ENCODE measurements at places on chromosomes 7 and 10. TPM values are rescaled to one million over a fixed set of nuclear protein-coding genes. Genes with fewer than 3 reads are reported as not detected.

DNA sequence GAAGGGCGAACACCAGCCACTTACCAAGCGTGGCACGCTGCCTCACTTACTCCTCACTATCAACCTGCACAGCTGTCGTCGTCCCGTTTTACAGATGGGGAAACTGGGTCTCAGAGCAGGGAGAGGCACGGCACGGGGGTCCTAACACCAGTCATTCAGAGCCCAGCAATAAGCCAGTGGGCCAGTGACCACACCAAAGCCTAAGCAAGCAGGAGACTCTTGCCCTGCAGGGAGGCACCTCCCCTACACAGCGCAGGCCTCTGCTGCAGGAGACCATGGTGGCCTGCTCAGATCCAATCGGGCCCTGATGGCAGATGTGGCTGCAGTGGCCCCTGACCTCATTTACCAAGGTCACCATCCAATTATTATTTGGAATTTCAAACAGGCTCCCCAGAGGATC is 4.8 kb downstream of the SLIT1 start:
- DNase-seq: no peak

The DENND2A gene
- total RNA-seq: 0.09 TPM

The TACR2 gene
- not detected for total RNA-seq

DNA sequence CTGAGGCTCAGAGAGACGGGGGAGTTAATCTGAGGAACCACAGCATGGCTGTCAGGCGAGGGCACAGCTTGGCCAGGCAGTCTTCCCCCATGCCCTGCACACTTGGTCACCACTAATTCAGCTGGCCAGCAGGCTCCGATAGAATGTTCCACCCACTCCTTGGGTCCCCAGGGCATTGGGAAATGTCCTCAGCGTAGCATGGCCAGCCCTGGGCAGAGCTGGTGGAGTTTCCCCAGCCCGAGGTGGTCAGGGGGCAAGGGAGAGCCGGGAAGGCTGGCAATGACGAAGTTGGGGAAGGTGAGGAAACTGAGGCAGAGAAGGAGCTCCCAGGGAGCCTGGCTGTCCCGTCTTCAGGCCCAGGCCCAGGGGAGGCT is 12.1 kb upstream of the GRIFIN start:
- no peak for DNase-seq

The GPRIN2 gene
- not detected for total RNA-seq

The PCGF6 gene
- 15.3 TPM for total RNA-seq

DNA sequence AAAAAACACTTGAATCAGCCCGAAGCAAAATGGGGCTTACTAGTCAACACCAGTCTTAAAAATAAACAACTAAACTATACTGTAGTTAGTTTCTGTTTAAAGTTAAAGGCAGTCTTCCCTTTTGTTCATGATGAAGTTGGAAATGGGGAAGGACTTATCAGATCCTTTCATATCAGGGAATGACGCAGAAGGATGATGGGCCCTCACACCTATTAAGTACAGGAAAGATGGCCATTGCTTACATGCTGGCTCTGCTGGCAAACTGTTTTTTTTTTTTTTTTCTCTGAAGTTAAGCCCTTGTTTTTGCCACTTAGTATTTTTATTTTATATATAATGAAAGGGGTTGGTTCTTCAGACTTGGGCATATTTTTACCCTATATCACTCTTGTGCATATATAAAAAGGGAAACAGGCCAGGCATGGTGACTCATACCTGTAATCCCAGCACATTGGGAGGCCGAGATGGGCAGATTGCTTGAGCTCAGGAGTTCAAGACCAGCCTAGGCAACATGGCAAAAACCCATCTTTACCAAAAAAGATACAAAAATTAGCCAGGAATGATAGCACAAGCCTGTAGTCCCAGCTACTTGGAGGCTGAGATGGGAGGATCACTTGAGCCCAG is 16.6 kb upstream of the NRBF2 start:
- DNase-seq: no peak

The AGR2 gene
- 650 TPM for total RNA-seq

- DNase-seq: no peak
Measured at GRCh38 chr10:33111488-33112051, 153.5 kb upstream of the ITGB1 start.

DNA sequence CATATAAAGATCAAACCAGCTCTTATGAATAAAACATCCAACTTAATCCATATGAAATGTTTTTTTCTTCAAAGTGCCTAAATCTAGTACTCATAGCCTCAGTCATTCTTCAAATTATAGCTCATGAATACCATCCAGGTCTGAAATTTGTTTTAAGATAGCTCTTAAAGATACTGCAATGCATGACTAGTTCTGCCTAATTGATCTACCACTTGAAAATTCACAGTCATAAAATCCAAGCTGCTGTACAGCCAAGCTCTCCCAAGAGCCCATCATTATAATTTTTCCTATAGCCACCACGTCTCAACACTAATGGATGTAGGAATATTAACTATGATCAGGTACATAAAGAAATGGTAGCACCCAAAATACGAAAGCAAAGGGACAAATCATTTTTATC is 87.9 kb upstream of the RNF148 start:
- no peak for DNase-seq

GRCh38 chr10:6624392-6624791 is 44.3 kb upstream of the PRKCQ start:
- no peak for DNase-seq

GRCh38 chr7:88566162-88566729 is 193.3 kb upstream of the ZNF804B start:
- DNase-seq: no peak

DNA sequence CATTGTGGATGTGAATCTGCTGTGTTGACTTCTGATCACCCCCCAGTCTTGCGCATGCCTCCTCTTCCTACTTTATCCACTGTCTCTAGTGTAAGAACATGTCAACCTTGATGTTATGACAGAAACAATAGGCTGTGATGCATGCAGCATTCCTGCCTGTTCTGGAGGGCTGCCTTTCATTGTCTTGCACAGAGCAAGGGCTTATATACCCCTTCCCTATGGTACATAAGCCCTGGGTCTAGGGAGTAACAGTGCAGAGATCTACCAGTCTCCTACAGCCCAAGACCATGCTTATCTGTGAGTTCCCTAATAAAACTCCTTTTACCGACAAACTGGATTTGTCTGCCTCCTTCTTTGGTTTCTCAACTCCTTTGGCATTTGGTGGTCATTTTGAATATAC is 177.0 kb upstream of the STK17A start:
- DNase-seq: no peak

DNA sequence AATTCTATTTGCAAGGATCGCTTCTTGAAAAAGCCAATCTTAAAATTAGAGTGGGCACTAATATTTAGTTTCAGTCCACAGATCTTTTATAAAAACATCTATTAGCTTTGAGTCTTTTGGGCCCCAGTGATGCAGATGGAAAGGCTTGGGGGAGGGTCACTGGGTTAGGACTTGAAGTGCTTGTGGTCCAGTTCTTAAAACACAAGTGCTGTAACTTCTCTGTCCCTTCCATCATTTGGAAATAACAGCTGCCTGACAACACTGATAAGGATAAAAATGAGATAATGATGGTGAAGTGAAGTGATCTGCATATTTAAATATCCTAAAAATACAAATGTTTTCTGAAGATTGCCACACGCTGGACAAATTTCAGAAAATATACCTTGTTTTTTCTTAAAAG is 37.1 kb upstream of the ZRANB1 start:
- DNase-seq: no peak

GRCh38 chr7:89133357-89133756 is 337.8 kb upstream of the TEX47 start:
- DNase-seq: no peak

- DNase-seq: no peak
Measured at GRCh38 chr10:43707770-43708169, 59.1 kb upstream of the ZNF32 start.

DNA sequence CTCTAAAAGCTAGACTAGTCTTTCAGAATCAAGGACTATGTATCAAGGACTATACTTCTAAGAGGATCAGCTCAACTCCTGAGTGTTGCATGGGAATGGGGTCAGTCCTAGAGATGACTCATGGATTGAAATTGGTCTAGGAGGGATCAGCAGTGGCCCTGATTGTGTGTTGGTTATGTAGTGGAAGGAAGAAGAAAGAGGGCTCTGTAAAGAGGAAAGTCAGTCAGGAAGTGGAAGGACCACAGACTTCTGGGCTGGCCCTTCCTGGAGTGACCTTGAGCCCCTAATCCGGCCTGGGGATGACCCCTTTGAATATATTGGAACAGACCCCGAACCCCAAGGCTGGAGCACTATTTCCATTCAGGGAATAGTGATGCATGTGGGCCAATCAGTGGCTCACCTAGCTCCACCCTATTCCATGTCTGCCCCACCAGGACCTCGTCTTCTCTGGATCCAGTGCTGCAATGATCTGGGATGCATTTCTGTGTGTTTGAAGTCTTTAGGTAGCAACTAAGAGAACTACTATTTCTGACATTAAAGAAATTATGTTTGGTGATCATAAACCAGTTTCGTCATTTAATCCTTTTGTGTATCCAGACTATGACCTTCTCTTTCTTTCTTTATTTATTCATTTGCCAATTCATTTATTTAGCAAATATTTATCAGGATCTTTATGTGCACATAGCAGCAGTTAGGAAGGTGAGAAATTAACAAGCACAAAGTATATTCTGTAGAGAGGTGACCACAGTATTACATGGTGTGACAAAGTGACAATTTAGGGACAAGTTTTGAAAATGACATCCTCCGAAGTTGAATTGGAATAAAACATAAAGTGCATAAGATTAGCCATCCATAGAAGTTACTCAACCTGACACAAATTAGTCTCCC is 48.6 kb upstream of the KIF5B start:
- DNase-seq: no peak

DNA sequence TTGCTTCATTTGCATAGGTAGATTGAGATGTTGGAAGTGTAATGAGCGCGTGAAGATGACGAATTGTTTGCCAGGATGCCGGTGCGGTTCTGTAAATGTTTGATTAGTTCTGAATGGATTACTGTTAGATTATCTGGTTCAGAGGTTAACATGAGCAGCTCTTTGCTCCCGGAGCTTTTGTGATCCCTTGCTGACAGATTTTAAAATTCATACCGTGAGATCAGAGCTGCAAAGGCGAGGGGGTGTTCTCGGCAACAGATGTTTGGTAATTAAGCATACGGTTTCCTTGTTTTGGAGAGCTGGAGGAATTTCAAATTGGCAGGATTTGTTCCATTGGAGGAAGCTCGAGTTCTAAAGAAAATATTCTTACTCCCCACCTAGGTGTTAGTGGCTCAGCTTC is 237.8 kb upstream of the GPR26 start:
- DNase-seq: no peak

The ZNF467 gene
- 3.3 TPM for total RNA-seq

DNA sequence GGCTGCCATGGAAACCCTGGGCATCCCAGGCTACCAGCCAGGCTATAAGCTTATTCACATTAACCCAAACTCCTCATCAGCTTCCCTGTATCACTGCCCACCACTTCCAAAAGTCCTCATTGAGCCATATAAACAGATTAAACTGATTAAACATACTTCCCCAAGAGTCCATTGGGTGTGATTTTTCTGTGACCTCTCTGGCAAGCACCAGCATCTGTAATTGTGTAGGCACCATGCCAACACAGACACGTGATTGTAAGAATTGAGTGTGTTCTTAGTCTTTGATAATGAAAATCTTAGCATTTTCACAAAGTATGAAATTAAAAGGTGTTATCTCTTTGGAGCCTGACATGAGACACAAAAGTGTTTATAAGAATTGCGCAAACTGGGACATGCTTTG is 679.3 kb downstream of the TYW1 start:
- DNase-seq: no peak

The MNX1 gene
- 2.7 TPM for total RNA-seq

The NKX1-2 gene
- total RNA-seq: 0.02 TPM

GRCh38 chr10:124544711-124545110 is 83.1 kb downstream of the LHPP start:
- no peak for DNase-seq

DNA sequence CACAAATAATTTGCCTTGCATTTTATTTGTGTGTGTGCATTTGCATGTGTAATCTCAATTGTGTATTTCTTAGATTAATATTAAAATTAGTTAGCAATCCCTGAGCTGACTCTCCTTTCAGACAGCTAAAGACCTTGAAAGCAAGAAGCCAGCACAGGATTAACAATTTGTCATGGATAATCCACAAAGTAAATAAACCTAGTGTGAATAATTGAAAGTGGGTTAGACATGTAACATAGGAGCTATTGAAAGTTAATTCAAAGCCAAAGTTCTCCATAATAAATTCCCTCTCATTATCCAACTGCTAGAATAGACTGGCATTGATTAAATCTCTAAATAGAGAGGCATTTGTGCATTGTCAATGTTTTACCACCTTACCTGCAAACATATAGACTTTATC is 326.1 kb downstream of the PLXDC2 start:
- DNase-seq: no peak

- no peak for DNase-seq
Measured at GRCh38 chr7:40784176-40784575, 649.4 kb downstream of the SUGCT start.

- no peak for DNase-seq
Measured at GRCh38 chr7:22812353-22812752, 10.3 kb downstream of the TOMM7 start.

GRCh38 chr10:34585422-34586112 is 229.5 kb downstream of the PARD3 start:
- DNase-seq: no peak

GRCh38 chr10:30445711-30446110 is 11.7 kb downstream of the MAP3K8 start:
- DNase-seq: no peak

DNA sequence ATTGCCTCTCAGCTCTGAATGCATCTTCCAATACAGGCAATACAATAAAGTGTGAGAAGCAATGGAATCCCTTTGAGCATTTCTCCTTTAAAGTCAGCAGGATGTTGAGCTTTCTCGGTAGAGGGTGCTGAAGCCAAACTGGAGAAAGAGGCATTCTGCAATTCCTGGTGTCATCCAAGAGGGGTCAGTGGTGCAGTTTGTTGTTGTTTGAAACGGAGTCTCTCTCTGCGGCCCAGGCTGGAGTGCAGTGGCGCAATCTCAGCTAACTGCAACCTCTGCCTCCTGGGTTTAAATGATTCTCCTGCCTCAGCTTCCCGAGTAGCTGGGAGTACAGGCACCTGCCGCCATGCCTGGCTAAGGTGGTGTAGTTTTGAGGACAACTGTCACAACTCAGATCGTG is 486.5 kb downstream of the CALN1 start:
- peak; percentile 4 for DNase-seq

DNA sequence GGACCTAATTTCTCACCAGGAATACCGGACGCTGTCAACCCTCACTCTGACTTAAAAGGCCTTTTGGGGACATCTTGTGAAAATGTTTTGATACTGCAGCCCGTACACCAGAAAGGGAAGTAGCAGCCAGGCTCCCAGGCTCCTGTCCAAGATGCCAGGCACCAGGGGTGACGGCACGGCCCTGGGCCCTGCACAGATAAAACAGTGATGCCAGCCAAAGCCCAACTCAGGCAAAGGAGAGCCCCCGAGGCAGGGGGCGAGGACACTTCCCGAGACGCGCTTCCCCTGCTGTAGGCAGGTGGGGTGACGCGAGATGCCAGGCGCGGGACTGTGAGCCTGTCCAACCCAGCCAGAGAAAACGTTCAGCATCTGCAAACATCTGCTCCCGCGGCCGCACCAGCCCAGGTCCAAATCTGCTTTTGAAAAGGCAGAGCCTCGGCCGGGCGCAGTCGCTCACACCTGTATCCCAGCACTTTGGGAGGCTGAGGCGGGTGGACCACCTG is 15.7 kb downstream of the ZFAND2A start:
- DNase-seq: peak; percentile 49

The TMEM229A gene
- total RNA-seq: not detected

Measured in NCI-H460 (cell line).